ENCODE measurements at places on chromosomes 7 and 10.
A peak's percentile ranks its signal among the peaks of the same experiment; 100 is the strongest.

DNA sequence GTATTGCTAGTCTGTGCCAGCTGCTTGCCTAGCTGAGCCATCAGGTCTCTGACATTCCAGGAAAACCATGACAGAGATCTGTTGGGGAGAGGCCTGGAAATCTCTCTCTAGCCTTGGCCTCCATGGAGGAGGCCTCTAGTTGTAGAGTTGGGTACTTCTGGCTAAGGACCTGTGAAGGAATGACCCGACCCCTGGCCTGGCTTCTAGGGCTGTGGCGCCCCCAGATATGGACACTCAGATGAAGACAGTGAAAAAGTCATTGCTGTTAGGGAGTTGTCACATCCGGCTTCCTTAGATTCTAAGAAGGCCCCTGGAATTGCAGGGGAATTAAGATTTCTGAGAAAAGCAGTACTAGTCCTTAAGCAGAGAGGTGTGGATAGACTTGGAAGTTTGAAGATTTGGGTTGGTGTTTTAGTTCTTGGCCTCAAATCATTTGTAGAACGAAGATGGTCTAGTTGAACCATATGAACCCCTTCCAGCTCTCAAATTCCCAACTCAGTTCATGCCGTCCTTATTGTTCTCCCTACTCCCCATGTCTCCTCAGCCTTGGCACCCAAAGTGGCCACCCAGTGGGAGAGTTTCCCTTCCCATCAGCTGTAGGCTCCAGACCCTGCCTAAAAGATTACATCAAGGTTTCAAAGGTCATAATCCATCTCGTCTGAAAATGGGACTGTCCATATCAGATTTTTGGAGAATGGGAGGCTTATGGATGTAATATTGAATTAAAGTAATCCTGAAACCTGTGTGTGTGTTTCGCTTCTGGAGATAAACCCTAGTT, 7.0 kb downstream of the HHEX start:
- no peak for ATAC-seq

DNA sequence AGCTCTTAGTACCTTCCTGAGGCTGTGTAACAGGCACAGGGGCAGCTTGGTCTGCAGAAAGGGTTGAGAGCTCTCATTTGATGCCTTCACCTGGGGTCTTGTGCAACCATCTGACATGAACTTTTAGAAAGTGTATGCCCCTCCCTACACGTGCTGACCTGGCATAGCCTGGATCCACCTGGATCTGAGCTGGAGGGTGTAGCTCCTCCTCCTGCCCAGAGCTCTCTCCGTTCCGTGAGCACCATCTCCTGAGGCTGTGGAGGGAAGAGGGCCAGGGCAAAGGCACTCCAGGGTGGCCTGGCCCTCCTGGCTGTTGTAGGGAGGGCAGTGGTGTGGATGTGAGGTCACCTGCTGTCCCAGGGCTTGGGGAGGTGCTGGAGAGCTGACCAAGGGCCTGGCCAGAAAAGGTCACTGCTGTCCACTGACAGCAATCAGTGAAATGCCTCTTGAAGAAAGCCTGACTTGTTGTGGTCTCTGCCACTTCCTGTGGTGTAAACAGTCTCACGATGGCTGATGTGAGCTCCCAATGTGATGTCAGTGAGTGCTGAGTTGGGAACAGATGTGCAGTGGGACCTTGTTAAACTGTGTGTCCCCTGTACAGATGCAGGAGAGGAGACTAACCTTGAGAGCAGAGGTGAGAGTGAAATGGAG, 23.0 kb downstream of the AMZ1 start:
- peak; percentile 59 for ATAC-seq

GRCh38 chr7:47484923-47485639, 96.8 kb downstream of the TNS3 start:
- no peak for ATAC-seq

DNA sequence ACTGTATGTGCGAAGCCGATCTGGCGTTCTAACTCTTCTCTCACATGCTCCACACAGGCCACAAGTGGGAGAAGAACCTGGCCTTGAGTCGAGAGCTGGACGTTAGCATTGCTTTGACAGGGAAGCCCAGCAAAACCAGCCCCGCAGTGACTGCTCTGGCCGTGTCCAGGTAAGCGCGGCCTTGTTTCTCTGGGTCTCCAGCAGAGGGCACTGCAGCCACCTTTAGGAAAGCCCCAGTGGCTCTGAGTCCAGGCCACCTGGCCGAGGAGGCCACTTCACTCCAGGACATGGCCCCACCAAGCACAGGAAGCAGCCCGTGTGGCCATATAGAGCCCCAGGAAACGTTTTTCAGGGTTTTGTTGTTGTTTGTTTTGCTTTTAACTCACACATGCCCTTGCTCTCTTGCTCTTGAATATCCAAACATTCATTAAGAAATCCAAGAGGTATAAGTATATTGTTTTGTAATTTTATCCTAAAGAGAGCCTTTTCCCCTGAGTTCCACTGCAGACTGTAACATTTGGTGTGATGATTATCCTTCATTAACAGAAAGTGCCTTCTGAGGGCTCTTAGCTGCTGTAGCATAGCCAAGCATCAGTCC, 41.8 kb upstream of the LRRC18 start:
- peak; percentile 80 for ATAC-seq

- no peak for ATAC-seq
These were observed 26.3 kb upstream of the CCDC7 start for GRCh38 chr10:32419615-32420014.

GRCh38 chr10:120810298-120810697, 40.9 kb upstream of the WDR11 start:
- ATAC-seq, result no peak

DNA sequence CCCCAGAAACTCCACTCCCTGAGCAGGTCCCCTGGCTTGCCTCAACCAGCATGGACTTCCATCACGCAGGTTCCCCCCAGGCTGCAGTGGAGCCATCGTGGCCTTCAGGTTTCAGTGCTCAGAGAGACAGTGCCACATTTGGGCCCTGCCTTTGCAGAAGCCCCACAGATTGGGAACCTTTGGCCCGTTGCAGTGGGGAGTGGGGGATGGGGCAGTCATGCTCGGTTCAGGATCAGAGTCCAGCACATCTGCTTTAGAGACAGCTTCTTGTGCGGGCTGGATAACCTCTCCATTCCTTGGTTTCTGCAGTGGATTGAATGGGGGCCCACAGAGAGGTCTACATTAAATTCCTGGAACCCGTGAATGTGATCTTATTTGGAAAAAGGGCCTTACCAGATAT, 183.9 kb downstream of the EBF3 start:
- ATAC-seq, result no peak

GRCh38 chr7:98669329-98670000, 52.4 kb downstream of the NPTX2 start:
- ATAC-seq, result no peak

- no peak for ATAC-seq
These were observed 118.1 kb downstream of the INHBA start for GRCh38 chr7:41584746-41585145.

DNA sequence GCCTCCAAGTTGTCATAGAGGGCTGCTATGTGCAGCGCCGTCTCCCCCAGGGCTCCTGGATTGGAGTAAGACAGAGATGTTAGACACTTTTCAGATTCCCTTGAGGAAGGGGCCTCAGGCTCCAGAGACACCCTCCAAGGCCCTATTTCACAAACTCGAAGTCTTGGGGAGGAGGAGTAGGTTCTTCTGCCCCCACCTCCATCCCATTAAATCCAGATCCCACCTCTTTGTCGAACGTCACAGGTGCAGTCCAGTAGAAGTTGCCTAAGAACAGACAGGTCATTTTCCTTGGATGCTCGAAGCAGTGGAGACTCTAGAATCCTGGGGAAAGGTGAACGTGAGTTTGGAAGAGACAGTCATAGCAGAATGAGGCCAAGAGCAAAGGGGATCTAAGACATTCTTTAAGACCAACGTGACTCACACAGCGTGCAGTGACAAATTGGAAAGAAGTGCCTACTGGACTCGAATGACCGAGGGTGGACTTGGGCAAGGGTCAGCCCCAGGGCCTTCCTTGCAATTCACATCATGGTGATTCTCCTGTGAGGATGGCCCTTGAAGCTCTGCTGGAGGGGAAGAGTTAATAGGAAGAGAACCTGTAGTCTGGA, 3.3 kb downstream of the TRPV5 start:
- ATAC-seq, result no peak

DNA sequence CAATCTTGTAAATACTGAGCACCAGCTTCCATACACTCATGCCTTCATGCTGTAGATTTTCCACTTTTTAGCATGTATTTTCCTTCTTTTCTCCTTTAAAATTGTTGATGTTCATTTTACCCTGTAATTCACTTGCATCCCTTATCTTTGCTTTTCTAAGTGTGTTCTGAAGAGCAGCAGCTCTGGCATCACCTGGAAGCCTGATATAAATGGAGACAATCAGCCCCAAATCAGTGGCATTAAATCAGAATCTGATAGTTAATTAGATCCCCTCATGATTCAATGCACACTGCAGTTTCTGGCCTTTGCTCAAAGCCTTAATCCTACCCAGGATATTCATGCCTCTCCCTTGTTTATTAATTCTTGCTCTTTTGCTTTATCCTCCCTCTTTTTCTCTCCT, 942.4 kb downstream of the XPNPEP1 start:
- ATAC-seq, result no peak

DNA sequence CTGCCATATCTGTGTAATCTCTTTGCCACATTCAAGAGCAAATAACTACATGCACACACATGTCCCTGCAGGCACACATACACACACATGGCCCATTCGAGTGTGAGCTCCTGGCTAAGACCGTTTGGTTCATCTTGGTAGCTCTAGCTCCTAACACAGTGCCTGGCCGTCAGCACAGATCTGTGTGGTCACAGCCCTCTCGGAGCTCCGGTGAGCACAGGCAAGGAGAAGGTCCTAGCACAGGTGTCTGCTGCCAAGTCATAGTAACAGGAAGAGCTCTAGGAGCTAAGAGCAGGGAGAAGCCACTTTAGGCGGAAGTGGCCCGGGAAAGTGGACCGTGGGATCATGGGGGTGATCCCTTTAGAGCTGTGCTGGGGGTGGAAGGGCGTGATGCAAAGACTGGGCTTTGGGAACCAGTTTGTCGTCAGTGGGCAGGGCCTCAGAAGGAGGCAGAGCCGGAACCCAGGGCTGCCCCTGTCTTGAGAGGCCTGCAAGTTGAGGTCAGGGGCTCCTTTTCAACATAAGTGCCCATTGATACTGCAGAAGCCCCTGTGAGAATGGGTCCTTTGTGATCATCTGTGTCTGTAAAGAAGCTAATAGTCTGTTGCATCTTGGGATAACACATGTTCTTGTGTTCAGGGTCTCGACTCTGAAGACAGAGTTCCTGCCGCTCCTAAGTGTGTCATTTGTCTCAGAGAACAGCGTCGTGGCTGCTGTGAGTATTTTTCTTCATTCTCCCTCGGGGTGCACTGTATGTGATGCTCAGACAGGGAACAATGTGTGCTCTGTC, 16.6 kb upstream of the ARPC1B start:
- ATAC-seq, result no peak

Data from activated T-helper 17 cell treated with anti-CD3 and anti-CD28 coated beads, Interleukin-2, amount 50 U/mL, for 72 hours (primary cell).